T1000 (cell line): ENCODE measurements at places on chromosomes 2 and 18.

- DNase-seq = no peak
These were observed 85.3 kb downstream of the CCDC178 start for GRCh38 chr18:33355263-33355662.

GRCh38 chr2:181104512-181105115 is 124.2 kb downstream of the UBE2E3 start:
- no peak for DNase-seq

GRCh38 chr18:44342162-44342561 is 338.5 kb upstream of the SETBP1 start:
- no peak for DNase-seq

GRCh38 chr2:241514553-241514952 is 6.2 kb upstream of the STK25 start:
- DNase-seq = no peak

DNA sequence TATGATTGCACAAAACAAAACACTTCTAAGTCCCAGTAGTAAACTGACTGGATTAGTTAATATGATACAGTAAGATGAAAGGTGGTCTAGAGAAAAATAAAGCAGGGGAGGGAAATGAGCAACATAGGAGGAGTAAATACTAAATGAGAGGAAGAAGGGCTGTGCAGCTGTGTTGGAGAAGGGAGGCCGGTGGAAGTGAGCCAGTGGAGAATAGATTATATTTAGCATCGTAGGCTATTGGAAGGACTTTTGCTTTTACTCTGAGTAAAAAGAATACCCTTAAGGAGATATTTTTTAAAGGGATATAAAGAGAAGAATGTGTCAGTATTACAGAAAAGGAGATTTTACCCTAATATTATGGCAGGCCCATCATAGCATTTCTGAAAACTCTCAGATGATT is 12.7 kb downstream of the WDR75 start:
- no peak for DNase-seq

GRCh38 chr2:208549546-208550158 is 143.1 kb downstream of the PTH2R start:
- no peak for DNase-seq

- DNase-seq = no peak
These were observed 40.6 kb downstream of the CHST10 start for GRCh38 chr2:100376836-100377235.

- DNase-seq = no peak
These were observed 5.3 kb downstream of the TNS1 start for GRCh38 chr2:217997510-217997909.

- DNase-seq = no peak
These were observed 510.6 kb downstream of the ERBB4 start for GRCh38 chr2:212027681-212028628.

DNA sequence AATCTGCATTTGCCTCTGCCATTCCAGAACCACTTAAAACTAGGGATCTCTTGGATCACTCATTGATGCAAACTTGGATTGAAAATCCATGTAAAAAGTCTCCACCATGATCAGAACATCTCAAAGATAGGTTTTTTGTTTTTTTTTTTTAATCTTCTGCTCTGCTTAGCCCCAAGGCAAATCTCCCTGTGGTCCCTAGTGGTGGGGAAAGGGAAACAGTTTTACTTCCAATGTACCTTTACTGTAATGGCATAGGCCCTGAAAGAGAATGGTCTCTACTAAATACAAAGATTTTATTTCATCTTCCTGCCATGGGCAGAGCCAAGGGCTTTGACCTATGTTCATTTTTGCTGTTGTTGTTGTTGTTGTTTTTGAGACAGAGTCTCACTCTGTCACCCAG is 78.4 kb downstream of the KANSL1L start:
- no peak for DNase-seq

DNA sequence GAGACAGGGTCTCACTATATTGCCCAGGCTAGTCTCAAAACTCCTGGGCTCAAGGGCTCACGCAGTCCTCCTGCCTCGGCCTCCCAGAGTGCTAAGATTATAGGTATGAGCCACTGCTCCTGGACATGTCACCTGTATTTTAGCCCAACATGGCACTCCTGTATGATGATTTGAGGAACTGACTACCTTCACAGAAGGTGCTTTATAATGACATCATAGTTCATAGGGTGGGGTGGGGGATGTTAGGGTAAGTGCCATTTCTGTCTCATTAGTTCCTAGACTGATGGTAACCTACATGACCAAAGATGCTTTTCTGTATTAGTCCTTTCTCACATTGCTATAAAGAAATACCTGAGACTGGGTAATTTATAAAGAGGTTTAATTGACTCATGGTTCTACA is 109.7 kb downstream of the MAP4K4 start:
- no peak for DNase-seq

DNA sequence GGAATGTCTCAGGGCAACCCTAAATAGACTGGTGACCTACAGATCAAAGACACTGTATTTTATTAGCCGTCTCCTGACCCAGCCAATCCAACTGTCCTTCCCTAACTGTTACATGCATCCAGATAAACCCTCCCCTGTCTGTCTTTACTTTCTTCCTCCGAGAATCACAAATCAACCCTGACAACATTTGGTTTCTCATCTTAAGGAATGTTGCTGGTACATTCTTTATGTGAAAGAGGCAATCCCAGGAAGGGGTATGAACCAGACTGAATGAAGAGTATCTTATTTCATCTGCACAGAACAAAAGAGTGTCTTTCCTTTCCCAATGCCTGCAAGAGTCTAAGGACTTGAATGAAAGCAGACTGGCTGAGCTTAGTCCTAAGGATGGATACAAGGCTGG is 113.9 kb upstream of the LTBP1 start:
- DNase-seq = no peak

GRCh38 chr18:26424428-26425147 is 123.8 kb downstream of the KCTD1 start:
- DNase-seq = no peak

DNA sequence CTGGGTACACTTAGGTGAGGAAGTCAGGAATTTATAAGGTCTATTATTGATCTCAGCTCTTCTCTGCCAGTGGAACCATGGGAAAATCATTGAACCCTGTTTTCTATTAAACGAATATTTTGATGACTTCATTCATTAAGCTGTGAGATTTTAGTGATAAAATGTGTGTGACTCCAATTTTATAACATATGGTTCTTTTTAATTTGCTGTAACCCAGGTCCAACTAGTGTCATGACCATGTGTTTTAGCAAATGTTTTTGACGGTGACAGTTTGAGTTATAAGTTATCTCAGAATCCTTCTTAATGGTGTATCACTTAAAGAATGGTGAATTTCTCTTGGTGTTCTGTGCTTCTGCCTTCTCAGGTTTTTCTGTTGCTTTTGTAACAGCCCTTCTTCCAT is 213.1 kb downstream of the MCFD2 start:
- DNase-seq = no peak

DNA sequence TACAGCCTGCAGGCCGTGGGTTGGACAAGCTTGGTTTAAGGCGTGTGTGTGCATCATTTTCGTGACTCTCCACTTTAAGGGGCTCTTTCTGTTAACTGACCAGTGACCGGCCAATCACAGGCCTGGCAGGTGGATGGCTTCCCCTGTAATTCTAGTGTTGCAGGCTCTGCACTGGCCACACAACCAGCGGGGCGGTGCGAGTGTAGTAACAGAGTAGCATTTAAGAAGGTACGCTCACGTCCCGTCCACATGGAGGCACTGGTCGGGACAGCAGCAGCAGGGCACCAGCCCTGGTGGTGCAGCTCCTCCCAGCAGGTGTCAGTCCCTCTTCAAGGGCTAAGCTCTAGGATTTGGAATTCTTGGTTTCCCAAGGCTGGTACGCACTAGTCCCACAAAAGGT is 8.0 kb upstream of the ANO7 start:
- DNase-seq = no peak

DNA sequence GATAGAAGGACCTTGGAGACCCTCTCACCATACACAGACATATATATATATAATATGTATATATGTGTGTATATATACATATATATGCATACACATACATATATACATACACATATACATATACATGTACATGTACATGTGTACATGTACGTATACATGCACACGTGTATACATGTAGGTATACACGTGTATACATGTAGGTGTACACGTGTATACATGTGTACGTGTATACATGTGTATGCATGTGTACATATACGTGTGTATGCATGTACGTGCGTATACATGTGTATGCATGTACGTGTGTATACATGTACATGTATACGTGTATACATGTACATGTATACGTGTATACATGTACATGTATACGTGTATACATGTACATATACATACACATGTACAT is 54.5 kb downstream of the DPP10 start:
- no peak for DNase-seq

DNA sequence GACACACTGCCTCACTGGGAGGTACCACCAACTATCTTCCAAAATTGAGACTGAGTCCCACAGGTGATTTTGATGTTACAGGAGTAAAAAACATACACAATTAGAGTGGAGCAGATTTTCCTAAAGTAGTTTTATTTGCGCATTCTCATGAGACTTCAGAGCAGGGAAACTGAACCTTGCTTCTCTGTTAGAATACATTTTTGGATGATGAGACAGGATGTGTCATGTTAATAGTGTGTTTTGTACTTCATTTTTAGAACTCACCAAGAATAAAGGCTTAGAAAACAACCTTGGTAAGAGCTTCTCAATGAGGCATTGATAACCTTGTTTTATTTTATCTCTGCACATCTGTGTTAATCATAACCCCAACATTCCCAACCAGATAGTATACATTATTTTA is 310.2 kb upstream of the GALNT5 start:
- DNase-seq = no peak

GRCh38 chr18:43720041-43720440 is 442.8 kb upstream of the SYT4 start:
- DNase-seq = no peak

DNA sequence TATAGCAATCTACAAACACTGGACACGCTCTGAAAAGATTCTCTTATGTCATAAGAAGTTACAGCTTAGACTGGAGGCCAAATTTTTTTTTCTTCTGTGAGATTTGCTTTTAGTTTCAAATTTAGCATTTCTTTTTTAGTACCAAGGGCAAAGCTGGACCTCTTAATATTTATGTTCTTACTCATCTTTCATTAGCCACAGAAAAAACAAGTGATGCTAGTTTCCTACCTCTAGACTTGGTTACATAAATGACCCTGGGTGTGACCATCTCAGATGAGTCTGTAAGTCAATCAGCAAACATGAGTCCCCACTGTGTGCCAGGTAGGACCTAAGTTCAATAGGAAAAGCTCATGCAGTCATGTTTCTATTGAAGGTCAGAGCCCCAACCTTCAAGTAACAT is 94.4 kb downstream of the MEP1B start:
- no peak for DNase-seq

DNA sequence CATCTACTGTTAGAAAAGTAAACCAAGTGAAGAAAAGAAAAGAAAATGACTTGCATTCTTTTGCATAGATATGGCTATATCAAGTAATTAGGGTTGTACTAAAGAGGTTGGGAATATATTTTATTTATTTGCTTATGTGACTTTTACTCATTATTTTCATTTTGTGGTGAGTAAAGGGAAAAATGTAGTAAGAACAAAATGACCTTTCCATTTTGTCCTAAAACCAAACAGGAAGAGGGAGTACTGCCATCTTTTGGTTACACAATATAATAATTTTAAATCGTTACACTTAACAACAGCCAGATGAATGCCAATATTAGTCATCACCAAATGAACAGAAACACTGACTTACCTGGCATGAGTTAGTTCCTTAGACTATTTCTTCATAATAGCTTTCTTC is 47.3 kb upstream of the NDUFV2 start:
- no peak for DNase-seq

DNA sequence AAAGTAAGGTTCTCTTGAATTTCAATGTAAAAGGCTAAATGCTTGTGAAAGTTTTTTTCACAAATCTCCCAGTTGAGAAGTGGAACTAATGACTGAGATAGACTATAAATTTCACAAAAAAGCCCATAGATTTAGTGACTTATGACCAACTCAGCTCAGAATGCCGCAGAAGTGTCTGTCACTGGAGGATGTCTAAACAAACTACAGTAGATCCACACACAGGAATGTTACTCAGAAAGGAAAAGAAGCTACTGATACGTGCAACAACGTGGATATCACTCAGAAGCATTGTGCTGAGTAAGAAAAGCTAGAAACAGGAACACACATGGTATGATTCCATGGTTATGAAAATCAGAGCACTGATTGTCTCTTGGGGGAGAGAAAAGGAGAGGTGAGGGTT is 151.9 kb downstream of the DOCK10 start:
- DNase-seq = no peak

- DNase-seq = no peak
These were observed 7.1 kb downstream of the ZNF532 start for GRCh38 chr18:58871514-58872420.

- DNase-seq = no peak
These were observed 20.4 kb downstream of the IFIH1 start for GRCh38 chr2:162297925-162298552.

DNA sequence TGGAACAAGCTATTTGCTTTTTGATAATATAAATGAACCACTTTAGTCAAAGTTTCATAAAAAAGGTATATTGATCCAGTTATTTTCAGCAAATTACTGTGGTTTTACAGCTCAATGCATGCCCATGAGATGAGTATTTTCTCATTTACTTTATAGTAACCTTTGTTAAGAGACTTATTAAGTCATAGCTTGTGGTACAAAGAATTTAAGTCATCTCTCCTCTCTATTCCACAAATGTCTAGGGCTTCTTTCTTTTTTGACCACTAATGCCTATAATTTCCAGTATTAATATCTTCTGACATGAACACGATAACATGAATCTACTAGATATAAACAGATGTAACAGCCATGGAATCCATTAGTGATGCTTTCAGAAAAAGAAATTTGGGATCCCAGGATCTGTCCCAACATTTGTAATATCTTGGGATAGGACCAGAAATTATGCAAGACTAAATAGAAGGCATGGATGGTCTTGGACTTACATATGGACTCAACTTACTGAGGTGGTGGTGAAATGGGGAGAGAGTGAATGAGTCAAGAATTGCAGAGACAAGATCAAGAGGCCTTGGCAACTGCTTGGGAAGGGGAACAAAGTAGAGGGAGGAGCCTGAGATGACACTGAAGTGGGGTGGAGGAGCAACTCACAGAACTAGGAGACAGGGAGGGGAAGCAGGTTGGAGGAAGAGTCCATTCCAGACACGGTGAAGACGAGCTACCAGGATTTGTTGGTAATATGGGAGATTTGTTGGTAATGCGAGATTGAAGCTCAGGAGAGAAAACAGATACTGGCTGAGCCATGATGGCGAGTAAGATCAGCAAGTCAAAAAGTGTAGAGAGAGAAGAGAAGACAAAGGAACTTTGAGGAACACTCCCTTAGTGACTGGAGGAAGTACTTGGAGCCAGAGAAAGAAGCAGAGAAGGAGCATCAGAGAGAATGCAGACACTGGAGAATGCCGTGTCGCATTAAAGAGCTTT is 42.4 kb upstream of the KDM3A start:
- no peak for DNase-seq

- peak; percentile 47 for DNase-seq
These were observed 80.7 kb upstream of the LDLRAD4 start for GRCh38 chr18:13137670-13138419.

- DNase-seq = no peak
These were observed 33.5 kb downstream of the CIB4 start for GRCh38 chr2:26607698-26608097.

- no peak for DNase-seq
These were observed 4.9 kb downstream of the NEMP2 start for GRCh38 chr2:190529486-190530247.
